Stimulated activated CD8-positive, alpha-beta memory T cell treated with anti-CD3 and anti-CD28 coated beads, Interleukin-7, amount 100 ng/mL, for 4 hours (primary cell): ENCODE measurements at places on chromosomes 2 and 18.

DNA sequence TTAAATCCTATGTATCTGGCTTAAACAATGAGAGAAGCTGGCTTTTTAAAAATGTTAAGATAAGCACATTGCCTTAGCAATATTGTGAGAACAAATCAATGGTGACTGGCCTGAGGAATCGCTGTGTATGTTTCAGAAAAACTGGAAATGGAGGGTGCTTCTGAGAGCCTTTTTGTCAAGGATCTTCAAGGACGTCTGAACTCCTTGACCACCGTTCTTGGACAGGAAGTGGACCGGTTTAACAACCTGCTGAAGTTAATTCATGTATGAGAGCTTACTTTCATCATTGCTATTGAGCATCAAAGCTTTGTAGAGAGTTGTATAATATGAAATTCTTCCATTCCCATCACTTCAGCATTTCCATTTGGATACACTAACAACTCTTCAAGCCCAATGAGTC is 72.6 kb downstream of the TRABD2A start:
- DNase-seq = no peak

DNA sequence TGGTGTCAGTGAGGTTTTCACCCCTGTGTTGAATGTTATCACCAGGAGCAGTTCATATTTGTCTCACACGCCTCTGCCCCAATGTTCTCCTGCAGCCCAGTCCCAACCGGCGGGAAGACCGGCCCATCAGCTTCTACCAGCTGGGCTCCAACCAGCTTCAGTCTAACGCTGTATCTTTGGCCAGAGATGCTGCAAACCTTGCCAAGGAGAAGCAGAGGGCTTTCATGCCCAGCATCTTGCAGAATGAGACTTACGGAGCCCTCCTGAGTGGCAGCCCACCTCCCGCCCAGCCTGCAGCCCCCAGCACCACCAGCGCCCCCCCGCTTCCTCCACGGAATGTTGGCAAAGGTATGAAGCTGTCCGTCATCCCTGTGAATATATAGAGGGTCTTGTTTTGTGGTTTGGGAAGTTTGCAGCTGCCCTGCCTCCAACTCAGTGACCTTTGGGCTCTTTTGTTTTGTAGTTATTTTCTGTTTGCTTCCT is 35.1 kb downstream of the ITGB1BP1 start:
- DNase-seq = no peak

DNA sequence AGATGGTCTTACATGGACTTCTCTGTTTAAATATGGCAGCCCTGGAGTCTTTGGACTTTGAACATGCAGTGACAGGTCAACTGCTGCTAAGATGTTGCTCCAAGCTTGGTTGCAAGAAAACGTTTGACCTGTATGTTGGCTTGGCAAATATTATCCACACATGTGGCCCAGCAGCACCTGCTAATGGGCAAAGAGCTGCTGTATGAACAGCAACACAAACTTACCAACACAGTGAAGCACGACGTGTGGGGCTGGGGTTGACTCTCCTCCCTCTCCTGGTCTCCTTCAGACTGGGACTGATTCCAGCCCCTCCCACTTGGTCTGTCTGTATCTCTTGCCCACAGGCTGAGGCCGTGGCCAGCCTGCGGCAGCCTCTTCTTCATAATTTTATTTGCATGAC is 3.8 kb downstream of the KCNE4 start:
- DNase-seq = no peak

- no peak for DNase-seq
These were observed 19.7 kb upstream of the RIOK3 start for GRCh38 chr18:23433360-23433759.

GRCh38 chr2:112644155-112644932 is 1.4 kb upstream of the SLC20A1 start:
- no peak for DNase-seq

DNA sequence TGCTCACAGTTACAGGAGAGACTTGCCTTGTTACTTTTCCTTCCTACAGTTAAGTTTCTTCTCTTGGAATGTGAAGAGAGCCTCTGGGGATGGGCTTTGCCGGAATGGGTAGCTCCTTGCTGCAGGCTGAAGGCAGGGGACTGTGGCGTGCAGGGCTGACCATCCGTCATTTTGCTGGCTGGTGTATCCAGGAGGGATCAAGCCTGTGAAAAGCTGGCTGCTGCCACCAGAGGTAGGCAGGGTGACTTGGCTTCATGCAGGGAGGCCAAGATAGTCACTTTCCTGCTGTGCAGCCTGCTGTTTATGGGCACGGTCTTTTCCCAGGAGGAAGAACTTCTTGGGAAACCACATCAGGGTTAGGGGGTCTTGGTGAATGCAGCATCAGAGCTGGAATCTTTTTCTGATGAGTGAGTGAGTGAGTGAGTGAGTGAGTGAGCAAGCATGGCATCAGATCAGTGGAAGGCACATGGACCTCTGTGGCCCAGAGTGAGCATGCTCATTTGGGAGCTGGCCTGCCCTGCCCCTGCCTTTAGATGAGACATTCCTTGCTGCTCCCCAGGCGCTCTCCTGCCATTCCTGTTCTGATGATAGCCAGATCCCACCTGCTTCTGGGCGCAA is 33.0 kb downstream of the FHOD3 start:
- no peak for DNase-seq

DNA sequence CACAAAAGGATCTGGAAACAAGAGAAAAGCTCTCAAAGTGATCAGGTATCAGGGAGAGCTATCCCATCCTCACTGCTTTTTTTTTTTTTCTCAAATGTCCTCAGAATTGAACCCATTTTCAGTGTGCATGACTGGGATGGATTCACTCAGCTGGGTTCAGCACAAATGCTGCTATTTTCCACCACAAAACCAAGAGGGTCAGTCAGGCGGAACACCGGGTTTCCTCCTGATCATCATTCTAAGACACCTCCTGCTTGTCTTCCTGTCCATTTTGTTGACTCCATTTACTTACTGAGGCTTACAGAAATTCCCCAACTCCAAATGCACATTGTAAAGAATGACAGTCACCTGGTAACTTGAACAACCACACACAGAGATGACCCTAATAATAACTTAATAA is 39.9 kb downstream of the CYRIA start:
- DNase-seq = no peak

- DNase-seq = no peak
These were observed 64.6 kb downstream of the NAPG start for GRCh38 chr18:10590412-10590811.

DNA sequence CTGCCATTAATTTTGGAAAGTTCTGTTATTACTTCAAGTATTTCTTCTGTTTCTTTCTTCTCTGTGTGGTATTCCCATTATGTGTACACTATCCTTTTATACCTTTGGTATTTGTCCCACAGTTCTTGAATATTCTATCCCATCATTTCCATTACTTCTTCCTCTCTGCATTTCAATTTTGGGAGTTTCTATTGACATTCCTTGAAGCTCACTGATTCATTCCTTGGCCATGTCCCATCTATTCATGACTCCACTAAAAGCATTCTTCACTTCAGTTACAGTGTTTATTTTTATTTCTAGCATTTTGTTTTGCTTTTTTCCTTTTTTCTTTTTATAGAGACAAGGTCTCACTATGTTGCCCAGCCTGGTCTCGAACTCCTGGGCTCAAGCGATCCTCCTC is 30.3 kb downstream of the PROC start:
- no peak for DNase-seq

- no peak for DNase-seq
These were observed 16.9 kb upstream of the ALPP start for GRCh38 chr2:232361646-232362045.

DNA sequence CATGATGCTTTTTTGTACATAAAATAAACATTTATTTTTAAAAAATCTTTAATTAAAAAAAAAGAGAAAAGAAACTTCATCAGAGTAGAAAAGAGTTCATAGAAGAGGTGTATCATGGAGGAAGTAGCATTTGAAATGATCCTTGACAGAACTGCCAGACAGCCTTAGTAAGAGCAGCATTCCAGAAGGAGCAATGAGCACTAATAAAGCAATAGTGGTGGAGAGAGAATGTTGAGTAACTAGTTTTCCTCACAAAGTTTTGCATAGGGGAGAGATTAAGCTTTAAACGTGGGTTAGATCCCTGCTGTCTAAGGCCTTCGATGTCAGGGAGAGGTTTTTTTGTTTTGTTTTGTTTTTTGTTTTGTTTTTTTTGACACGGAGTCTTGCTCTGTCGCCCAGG is 29.8 kb upstream of the METTL21A start:
- DNase-seq = no peak

DNA sequence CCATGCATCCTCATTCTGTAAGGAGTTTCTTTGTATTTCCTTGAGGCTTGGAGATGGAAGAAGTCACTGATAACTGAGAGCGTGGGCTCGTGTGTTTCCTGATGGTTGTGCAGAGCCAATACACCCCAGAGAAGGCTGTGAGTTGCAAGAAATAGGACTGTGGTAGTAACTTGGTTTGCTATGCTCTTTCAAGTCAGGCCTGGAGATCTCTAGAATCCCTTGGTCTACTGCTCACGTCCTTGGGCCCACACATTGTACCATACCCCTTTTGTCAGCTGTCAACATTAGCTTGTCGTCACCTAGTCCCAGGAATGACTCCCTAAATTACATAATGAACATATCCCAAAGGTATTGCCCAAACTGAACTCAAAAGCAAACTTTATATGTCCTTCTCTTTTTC is 238.3 kb upstream of the REV1 start:
- no peak for DNase-seq

- no peak for DNase-seq
These were observed 19.0 kb upstream of the SERTAD2 start for GRCh38 chr2:64672708-64673107.

DNA sequence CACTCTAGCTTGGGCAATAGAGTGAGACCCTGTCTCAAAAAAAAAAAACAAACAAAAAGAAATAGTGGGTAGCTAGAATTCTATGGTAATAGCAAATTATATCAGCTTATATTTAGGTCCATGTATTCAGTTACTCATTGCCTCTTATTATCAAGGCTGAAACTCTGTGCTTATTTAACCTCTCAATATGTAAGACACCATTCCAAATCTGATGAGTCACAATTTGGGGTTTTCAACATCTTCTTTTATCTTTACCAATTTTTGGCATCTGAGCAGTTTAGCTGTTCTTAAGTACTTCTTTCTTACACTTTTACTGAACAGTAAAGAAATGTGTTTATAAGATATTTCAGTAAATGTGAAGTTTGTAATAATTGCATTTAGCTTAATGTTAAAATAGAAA is 69.3 kb downstream of the TTC27 start:
- no peak for DNase-seq

DNA sequence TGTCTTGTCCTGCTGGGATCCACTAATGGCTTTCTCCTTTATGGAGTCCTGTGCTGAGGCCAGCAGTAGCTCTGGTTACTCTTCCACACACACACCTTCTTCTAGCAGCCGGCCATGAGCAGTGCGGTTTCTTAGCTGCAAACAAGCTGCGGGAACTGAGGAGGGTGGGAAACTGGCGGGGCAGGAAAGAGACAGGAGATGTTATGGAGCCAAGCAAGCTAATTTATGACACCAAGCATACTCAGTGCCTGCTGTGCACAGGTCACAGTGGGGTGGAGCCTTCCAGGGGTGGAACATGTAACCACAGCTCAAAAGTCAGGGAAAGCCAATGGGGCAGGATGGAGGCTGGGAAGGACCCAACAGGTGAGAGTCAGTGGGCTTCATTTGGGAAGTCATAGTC is 180.8 kb downstream of the FAM210A start:
- DNase-seq = no peak

DNA sequence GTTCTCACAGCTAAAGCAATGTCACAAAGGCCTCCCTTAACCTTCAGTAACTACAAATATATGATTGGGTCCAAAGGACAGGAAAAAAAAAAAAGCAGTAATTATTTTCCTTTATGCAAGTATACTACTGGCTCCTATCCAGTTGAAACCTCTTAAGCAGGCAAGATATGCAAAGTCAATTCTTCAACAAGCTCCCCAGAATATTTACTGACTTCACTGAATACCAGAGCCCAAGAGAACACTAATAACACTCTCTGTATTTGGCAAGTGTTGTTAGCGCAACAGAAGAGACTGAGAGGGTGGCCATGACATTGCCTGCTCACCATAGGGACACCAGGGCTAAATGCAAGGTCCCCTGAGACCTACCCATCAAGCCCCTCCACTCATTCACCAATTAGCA is 74.5 kb downstream of the AP1S3 start:
- DNase-seq = no peak

- DNase-seq = no peak
These were observed 84.4 kb downstream of the TGOLN2 start for GRCh38 chr2:85243101-85244072.
